Germinal center (tissue), 1 donor: ENCODE measurements at places on chromosomes 1 and 21.

GRCh38 chr1:226786550-226786949, 47.5 kb upstream of the ITPKB start:
- DNase-seq, result no peak

DNA sequence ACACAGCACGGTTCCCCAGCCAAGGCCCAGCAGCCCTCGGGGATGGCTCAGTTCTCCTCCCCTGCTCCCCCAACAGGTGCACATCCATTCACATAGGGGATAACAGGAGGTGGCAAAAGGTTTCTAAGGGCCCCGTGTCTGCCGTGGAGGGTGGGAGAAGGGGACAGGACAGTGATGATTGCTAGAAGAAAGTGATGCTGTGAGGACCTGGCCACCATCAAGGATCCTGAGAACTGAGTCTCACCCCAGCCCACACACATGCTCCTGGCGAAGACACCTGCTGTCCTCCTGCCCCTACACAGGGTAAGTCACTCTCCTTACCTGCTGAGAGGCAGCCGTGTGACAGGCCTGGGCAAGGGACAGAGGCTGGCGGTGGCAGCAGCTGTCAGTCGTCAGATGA, 54.5 kb downstream of the GNG4 start:
- DNase-seq, result no peak

GRCh38 chr1:234684856-234685255, 74.9 kb upstream of the IRF2BP2 start:
- no peak for DNase-seq

- DNase-seq, result peak; percentile 31
These were observed 32.9 kb upstream of the UTS2 start for GRCh38 chr1:7885513-7886404.

DNA sequence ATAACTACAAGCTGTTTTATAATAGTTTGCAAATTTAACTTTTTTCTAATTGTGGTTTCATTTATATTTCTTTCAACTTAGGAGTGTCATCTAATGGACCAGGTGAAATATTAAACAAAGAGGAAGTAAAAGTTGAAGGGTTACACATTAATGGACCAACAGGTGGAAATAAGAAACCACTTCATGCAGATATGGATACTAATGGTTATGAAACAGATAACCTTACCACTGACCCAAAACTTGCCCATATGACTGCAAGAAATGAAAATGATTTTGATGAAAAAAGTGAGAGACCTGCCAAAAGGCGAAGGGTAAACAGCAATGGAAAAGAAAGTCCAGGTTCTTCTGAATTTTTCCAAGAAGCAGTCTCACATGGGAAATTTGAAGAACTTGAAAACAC, 59.7 kb downstream of the MIER1 start:
- no peak for DNase-seq

DNA sequence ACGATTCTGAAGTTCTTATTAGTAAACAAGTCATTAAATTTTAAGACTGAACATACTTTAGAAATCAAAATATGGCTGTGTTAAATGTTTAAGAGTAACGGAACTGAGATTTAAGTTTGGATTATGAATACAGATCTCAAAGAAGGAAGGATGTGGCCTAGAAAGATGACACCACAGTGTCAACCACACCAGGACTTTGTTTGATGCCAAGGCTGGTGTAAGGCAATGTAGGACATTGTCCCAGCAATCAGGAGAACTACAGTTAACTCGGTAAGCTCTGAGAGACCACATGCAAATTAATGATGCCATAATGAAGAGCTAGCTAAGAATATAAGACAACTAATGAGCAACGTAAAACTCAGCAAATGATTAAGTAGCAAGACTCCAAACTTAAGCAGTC, 932.9 kb downstream of the ADGRL2 start:
- no peak for DNase-seq

DNA sequence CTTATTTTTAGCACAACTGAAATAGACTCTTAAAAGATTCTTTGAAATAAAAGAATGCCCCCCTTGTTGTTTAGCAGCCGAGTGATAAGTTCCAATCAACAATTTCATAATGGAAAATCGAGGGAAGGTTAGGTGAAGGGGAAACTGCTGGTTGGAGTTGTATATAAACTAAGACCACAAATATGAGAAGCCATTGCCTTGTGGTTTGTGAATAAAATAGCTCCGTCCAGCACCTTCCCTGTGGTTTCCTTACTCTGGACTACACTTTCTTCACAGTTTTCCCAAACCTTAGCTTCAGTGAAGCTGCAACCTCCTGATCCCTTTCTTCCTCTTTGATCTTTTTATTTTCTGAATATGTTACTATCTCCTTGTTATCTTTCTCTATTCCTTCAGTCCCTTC, 6.7 kb upstream of the RAB3GAP2 start:
- no peak for DNase-seq

DNA sequence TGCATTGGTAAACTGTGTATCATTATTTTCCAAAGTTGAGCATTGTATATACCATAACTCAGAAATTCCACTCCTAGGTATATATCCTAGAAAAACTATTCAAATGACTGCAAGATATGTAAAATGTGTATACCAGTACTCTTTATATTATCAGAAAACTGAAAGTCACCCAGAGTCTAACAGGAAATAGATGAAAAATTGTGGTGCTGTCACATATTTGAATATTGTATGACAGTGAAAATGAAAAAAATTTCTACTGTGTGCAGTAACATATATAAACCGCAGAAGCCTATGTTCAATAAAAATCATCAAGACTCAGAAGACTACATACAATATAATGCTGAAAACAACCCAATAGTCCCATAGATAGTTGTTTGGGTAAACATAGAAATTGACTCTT, 74.4 kb upstream of the LYPLAL1 start:
- DNase-seq, result no peak

DNA sequence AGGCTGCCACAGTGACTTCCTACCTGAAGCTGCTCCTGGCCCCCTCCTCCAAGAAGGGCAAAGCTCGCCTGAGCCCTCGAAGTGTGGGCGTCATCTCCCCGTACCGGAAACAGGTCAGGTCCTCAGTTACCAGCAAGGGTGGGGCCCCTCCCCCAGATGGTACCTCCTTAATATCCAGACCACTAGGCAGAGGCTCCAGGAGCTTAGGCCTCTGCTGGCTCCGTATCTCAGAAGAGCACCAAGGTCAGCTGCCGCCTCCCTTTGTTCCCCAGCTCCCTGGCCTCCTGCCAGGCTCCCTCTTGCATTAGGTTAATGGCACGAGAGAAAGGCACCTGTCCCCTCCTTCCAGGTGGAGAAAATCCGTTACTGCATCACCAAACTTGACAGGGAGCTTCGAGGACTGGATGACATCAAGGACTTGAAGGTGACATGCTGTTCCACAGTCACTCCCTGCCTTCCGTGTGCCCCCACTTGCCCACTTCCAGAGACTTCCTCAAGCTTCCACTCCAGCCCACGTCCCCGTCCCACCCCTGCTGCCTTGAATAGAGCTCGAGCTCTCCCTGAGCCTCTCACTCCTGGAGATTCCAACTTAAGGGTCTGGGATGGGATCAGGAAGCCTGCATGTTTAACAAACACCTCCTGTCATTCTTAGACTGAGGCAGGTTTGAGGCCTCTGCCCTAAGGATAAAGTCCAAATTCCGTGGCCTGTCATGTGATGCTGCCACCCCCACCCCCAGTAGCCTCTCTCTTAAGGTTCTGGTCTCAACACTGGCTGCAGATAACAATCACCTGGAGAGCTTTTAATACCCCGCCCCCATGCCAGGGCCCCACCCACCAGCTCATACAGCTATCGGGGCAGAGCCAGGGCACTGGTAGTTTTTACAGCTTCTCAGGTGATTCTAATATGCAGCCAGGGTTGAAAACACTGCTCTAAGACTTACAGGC, 8.3 kb downstream of the RHOC start:
- DNase-seq, result no peak

DNA sequence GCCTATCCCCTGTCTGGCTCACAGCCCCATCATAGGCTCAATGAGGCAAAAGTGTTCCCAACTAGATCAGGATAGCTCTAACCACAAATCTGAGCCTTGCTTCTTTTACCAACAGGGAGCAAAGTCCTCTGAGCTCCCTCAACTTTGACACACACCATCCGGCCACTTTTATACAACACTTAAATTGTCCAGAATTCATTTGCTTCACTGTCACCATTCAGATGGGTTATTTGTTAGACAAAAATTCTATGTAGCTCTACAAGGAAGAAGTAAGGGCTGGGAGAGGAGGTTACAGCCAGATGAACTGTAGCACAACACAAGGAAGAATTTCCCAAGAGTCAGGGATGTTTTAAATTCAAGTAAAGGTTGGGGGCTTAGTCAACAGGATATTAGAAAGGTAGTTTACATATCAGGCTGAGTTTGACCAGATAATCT, 50.8 kb downstream of the TGFBR3 start:
- no peak for DNase-seq

DNA sequence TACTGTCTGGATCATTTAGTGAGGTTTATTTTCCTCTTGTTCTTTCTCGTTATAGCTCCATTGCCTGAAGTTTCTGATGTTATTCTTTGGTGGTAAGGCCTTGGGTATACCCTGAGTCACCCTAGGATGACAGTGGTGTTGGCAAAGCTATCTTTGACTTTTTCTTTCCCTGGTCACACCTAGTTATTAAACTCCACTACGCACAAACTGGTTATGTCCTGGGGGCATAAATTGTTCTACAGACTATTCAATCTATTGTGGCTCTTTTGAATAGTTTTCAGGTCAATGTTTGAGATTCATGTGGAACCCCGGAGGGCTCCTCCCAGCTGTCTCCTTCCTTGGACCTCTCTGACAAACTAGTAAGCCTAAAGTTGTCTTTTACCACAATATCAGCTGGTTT, 157.7 kb downstream of the SLC35F3 start:
- DNase-seq, result no peak

DNA sequence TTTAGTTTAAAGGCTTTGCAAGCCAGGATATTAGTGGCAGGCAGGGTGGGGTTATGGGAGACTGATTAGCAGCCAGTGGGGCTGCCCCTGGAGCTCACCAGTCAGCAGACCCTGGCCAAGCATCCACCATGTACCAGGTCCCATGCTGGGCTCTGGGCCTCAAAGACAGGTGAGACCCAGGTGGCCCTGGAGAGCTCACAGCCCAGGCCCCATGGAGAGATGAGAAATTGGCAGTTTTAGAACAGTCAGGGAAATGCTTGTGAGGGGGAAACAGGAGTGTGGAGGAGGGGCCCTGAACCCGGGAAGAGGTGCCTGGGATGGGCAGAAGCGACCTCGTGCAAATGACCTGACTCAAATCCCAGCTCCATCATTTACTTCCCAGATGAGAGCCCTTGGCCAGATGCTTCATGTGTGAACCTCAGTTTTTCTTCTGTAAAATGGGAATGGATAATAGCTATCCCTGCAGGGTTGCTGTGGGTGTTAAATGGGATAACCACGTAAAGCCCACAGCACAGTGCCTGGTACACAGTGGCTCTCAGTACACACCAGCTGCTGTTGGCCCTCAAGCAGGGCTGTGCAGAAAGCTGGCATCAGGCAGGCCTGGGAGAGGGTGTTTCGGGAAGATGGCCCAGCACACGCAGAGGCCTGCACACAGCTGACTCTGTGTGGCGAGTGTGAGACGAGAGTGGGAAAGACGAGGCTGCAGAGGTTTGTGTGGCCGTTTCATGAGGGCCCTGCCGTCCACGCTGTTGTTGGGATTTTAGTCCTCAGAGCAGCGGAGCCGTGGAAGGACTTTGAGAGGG, 518.5 kb downstream of the PTPRU start:
- no peak for DNase-seq
